ENCODE measurements at places on chromosomes 5 and 9.

DNA sequence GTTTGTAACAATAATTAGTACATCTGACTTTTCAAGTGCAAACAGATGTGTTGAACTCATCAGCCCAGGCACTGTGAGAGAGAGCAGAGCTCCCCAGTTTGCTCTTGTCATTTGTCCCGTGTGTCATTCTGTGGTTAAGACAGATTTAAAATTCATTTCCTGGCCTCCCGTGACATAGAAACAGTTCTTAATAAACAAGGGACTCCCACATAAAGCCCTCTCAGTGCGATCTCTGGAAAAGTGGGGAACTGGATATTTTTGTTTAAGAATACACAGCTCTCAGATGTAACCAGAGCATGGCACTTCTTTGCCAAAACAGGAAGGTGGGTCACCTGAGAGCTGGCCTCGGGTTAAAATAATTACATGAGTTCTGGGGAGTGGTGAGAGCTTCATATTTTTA, 58.6 kb downstream of the PRKACG start:
- DNase-seq = no peak

- DNase-seq = no peak
Measured at GRCh38 chr9:16626577-16627130, 243.8 kb downstream of the BNC2 start.

DNA sequence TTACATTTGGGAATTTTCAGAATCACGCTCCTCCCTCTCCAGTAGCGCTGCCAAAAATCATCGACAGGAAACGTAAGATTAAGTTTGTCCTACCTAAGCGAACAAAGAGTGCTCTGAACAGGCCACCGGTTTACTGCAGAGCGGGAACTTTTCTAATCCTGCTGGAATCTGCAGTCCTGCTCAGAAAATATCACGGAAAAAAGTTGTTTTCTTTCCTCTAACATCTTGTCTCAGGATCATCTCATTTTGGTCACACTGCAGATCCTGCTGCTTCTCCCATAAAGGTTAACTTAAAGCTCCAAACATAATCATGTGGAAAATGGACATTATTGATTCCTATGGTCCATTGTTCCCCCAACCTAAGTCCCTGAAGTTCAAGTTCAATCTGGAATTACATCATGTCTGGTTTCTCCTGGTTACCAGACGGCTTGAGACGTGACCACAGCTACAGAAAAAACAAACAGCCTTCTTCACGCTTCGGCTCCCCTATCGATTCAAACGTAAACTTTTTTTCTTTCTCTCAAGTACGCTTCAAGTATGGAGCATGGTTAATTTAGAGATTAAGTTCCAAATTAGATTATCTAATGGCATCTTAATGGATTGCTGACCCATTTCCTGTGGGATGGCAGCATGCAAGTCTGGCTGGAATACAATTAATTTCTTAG, 217.6 kb downstream of the NFIB start:
- DNase-seq = no peak

GRCh38 chr5:126793097-126793496, 16.2 kb downstream of the LMNB1 start:
- DNase-seq = no peak

GRCh38 chr5:151892393-151892792, 32.3 kb downstream of the GLRA1 start:
- no peak for DNase-seq

DNA sequence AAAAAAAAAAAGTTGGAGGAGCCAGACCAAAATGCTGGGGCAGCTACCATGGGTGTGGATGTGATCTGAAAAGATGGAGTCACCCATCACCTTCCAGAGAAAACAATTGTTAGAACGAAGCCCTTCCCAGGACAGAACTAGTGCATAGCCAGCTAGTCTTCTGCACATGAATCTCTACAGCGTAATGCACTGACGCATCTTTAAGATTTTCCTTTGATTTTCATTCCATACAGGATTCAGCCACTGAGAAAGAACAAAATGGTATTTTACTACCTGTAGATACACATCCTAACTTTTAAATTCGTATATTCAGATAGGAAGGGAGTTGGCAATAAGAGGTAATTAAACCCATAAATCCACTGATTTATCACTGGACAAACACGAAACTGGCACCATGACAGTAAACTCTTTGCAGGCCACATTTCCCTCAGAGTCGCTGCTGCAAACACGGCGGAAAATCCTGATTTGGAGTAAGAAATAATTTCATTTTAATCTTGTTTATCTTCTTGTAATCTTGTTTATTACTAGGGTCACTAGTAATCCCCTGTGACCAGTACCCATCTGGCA, 206.6 kb downstream of the SPOCK1 start:
- DNase-seq = no peak

DNA sequence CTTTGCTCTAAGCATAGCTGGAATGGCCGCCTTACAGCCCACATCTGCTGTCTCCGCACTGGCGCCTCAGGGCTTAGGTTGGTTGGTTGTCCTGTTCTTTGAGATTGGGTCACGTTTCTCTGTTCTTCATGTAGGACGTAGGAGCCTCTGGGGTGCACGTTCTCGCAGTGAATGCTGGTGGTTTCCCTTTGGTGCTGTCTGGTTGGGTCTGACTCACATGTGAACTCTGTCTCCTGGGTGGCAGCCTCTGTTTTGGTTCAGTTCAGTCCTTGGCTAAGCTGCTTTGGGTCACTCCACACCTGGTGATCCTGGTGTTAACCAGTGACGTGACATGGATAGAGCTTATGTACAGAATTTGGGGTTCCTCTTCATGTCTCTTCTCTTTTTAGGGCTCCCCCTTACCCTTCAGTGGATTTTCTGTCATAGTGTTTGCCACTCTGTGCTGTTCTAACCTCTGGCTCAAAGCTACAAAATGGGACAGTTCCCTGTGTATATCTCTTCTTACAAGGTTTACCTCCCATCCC, 12.6 kb upstream of the LPCAT1 start:
- peak; percentile 61 for DNase-seq

GRCh38 chr9:96574455-96574854, 45.2 kb downstream of the CDC14B start:
- DNase-seq = no peak

GRCh38 chr5:144162686-144163085, 7.8 kb downstream of the YIPF5 start:
- DNase-seq = no peak

GRCh38 chr9:87065981-87066380, 118.7 kb upstream of the GAS1 start:
- DNase-seq = no peak

- DNase-seq = no peak
Measured at GRCh38 chr5:7756453-7756852, 94.5 kb downstream of the CFAP90 start.

DNA sequence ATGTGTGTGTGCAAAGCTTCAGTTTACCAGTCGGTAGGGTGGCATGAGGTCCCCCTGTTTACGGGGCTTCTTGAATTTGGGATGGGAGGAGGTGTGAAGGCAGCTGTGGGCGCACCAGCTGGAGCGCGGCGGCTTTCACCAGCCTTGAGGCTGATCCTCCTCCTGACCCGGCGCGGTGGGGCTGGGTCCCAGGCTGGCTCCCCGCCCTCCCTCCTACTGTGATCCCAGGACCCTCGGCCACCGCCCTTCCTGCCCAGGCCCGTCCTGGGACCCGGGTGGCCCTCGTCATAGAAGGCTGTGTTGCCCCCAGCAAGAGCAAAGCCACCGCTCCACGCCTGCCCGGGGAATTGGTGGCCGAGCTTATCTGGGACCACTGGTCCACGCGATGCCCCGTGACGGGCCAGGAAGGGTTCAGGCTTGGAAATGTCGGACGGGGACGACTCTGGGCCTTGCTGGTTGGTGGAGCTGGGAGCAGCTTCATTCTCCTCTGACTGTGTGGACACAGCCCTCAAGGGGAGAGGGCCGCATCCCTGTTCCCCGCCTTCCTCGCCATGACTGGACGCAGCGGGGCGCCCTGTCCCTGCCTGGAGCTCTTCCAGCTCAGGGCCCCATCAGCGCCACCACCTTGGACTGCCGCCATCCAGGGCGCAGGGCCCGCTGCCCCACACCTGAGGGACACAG, 271.1 kb upstream of the IRX1 start:
- DNase-seq = no peak
